ENCODE measurements at places on chromosomes 3 and 15.
A peak's percentile ranks its signal among the peaks of the same experiment; 100 is the strongest.

DNA sequence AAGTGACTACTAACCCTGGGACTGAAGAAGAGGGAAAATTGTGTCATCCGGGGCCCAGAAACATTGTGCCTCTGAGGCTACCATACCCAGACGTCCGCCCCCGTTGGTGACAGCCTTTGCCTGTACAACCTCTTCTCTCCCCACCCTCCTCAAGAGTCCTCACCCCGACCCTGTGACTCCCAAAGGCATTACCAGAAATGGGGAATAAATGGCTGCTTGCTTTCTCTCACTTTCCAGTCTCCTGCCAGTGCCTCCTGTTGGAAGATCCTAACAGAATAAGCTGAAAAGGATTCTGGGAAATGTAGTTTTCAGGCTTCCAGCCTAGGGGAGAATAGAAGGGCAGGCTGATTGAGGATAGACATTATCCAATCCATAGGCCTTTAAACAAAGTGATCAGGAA is 30.8 kb upstream of the SLC25A36 start:
- no peaks in the 10 kb centered on the region for H3K36me3 ChIP-seq
- H3K27ac ChIP-seq, result no peak overlapping the region
- H3K27me3 ChIP-seq, result peaks cover 13% of the 10 kb centered on the region
- no peak for DNase-seq
- no peaks in the 10 kb centered on the region for H3K4me1 ChIP-seq

DNA sequence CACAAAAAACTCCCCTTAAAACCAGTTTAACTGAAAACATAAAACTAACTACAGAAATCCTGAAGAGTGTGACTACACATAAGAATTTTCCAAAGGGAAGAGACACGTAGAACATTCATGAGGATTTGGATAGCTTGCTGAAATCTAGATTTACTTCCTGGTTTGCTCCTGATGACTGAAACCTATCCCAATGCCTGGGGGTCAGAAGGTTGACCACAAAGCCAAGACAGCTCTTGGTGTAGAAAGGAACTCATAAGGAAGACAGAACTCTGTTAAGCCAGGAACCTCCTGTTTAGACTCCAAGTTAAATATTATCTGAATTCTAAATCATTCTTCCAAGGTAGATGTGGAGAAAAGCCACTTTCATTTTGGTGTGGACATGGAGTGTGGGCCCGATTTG is 92.8 kb downstream of the TFG start:
- H3K4me3 ChIP-seq, result no peak overlapping the region
- H3K27me3 ChIP-seq, result peaks cover 5% of the 10 kb centered on the region
- no peak overlapping the region for H3K27ac ChIP-seq
- no peak for DNase-seq
- H3K4me1 ChIP-seq, result no peaks in the 10 kb centered on the region

- peaks cover 6% of the 10 kb centered on the region for H3K27me3 ChIP-seq
- no peak for DNase-seq
- peak overlapping the region; percentile 9 for H3K27ac ChIP-seq
- peaks cover 13% of the 10 kb centered on the region for H3K36me3 ChIP-seq
- H3K4me3 ChIP-seq, result peak overlapping the region; percentile 84
Observed at GRCh38 chr15:48964898-48965297, 1.2 kb upstream of the SHC4 start.

DNA sequence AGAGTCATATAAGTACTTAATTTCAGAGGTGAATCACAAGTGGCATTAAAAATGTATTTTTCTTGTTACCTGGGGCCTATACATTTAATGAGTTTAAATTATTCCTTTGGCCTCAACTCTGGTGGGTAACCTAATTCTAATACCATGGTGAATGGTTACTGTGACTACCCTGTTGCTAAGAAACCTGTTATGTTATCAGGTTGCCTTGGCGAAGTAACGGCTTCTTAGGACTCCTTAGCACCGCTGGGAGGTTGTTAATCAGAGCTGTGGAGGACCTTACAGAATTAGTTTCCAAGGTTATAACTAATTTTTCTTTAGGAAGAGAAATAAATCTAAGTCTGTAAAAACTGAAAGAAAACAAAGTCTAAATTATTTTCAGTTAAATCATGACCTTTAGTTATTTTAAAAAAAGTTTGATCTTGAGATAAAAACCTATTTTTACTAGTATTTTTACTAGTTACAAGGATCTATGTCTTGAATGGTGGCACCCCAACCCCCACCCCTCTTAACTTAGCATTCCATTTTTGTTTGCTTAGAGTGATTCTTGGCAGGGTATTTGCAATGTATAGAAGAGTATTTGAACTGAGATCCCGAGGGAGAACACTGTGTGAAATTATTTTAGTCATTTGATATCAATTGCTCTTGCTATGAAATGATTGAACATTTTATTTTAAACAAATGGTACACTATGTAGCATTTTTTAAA is 155.5 kb downstream of the FNDC3B start:
- H3K4me3 ChIP-seq, result no peak overlapping the region
- no peaks in the 10 kb centered on the region for H3K4me1 ChIP-seq
- no peak for DNase-seq
- no peak overlapping the region for H3K27ac ChIP-seq
- no peaks in the 10 kb centered on the region for H3K27me3 ChIP-seq

DNA sequence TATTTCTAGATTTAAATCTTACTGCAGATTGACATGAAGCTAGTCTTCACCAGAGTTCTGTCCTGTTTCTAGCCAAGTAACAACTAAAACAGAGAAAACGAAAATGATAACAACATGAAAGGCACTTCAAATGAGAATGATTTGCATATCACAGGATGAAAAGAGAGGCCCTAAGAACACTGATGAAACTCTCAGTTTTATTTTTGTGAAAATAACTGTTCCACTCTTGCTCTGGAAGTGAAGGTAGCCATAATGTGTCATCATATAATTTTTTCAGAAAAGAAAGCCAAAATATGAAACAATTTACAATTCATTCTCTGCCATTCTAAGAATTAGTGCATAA is 274.4 kb downstream of the ADAMTSL3 start:
- peaks cover 20% of the 10 kb centered on the region for H3K4me1 ChIP-seq
- H3K27me3 ChIP-seq, result peaks cover 1% of the 10 kb centered on the region
- DNase-seq, result no peak
- H3K27ac ChIP-seq, result peak overlapping the region; percentile 88

GRCh38 chr3:135134684-135135075 is 339.6 kb downstream of the EPHB1 start:
- H3K27ac ChIP-seq, result no peak overlapping the region
- DNase-seq, result no peak
- no peaks in the 10 kb centered on the region for H3K27me3 ChIP-seq
- no peaks in the 10 kb centered on the region for H3K36me3 ChIP-seq
- peaks cover 19% of the 10 kb centered on the region for H3K4me1 ChIP-seq

DNA sequence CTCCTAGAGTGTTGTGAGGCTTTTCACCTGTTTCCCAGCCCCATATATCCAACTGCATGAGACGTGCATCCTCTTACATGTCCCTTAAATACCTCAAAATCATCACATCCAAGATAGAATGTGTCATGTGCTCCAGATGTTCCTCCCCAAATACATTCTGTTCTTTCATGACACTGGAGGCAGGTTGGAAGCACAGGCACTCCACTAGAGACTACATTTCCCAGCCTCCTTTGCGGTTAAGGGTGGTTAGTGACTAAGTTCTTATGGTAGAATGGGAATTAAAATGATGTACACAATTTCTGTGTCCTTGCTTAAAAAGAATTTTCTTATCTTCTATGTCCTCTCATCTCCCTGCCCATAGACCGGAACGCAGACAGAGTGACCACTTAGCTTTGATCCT is 34.3 kb downstream of the TMEM40 start:
- H3K4me1 ChIP-seq, result peaks cover 4% of the 10 kb centered on the region
- peaks cover 7% of the 10 kb centered on the region for H3K27me3 ChIP-seq
- no peak overlapping the region for H3K4me3 ChIP-seq
- no peaks in the 10 kb centered on the region for H3K36me3 ChIP-seq
- H3K27ac ChIP-seq, result no peak overlapping the region

GRCh38 chr3:24709956-24710355 is 215.3 kb upstream of the THRB start:
- no peak overlapping the region for H3K27ac ChIP-seq
- no peak overlapping the region for H3K4me3 ChIP-seq
- H3K4me1 ChIP-seq, result no peaks in the 10 kb centered on the region
- H3K27me3 ChIP-seq, result no peaks in the 10 kb centered on the region

DNA sequence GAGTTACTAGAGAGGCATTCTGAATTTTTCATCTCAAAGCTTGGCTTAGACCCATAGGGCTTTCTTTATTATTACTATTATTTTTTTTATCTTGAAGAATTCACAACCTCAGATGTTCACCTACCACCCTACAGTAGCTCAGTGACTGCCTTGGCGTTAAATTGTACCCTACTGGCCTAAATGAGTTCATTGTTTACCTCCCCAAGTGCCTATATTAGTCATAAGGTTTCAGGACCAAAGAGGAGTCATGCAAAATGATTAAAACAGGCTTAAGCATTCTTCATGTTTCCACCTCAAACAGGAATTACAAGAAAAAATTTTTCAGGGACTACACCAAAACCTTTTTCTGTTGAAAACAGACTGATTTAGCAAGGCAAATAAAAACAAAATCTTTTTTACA is 751.5 kb downstream of the SQOR start:
- no peaks in the 10 kb centered on the region for H3K36me3 ChIP-seq
- H3K4me3 ChIP-seq, result no peak overlapping the region
- DNase-seq, result no peak

GRCh38 chr15:52417521-52417920 is 111.2 kb downstream of the MYO5A start:
- peaks cover 12% of the 10 kb centered on the region for H3K36me3 ChIP-seq
- H3K27me3 ChIP-seq, result no peaks in the 10 kb centered on the region
- H3K27ac ChIP-seq, result no peak overlapping the region
- DNase-seq, result no peak

- DNase-seq, result no peak
- no peaks in the 10 kb centered on the region for H3K27me3 ChIP-seq
- no peaks in the 10 kb centered on the region for H3K4me1 ChIP-seq
- no peak overlapping the region for H3K4me3 ChIP-seq
- H3K36me3 ChIP-seq, result no peaks in the 10 kb centered on the region
- no peak overlapping the region for H3K27ac ChIP-seq
Observed at GRCh38 chr3:162629372-162629771, 1132.8 kb downstream of the OTOL1 start.

DNA sequence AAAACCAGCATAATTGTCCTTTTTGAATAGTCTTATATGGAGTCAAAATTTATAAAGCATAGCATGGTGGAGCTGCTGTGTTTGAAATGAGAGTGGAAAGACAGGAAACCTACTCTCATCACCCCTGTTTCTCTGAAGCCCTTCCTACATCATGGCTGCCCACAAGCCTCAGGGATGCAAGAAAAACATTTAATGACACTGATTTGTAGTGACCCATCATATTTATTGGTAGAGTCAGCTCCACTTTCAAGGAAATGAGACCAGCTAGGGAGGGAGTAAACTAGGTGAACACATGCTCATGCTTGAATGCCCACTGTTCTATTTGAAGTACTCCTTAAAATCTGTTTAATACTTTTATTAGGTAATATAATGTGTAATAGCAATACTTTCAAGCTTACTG is 494.3 kb upstream of the KCNMB2 start:
- H3K4me1 ChIP-seq, result no peaks in the 10 kb centered on the region
- H3K27ac ChIP-seq, result no peak overlapping the region
- no peaks in the 10 kb centered on the region for H3K27me3 ChIP-seq

DNA sequence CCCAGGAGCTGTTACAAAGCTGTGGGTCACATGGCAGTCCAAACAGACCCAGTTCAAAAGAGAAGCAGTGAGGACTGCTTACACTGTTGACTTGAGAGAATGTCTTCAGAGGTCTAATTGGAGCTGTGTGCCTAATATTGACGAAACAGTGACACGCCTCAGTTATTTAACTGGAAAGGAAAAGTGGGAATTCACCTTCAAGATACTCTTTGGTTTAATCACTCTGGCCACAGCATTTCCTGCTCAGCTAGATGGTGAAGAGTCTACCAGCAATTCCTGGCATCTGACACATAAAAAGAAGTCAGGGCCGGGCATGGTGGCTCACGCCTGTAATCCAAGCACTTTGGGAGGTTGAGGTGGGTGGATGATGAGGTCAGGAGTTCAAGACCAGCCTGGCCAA is 326.4 kb downstream of the SV2B start:
- H3K27me3 ChIP-seq, result no peaks in the 10 kb centered on the region
- no peak overlapping the region for H3K27ac ChIP-seq
- H3K36me3 ChIP-seq, result peaks cover 2% of the 10 kb centered on the region
- DNase-seq, result no peak
- peaks cover 37% of the 10 kb centered on the region for H3K4me1 ChIP-seq
- no peak overlapping the region for H3K4me3 ChIP-seq

DNA sequence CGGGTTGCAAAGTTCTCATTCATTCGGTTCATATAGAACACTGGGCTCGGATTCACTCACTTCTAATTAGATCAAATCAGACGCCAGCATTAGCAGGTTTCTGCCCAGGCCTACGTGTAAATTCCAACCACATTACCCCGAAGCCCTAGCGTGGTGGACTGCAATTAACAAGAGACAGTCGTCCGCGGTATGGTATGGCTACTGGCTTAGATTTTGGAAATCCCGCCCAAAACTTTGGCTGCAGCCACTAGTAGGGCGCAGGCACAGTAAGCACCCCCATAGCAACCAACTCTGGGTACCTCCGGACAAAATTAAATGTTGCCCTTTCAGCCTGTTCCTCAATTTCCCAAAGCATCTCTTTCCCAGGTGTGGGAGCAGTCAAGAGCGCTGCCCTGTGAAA is 771 bp downstream of the RARRES1 start:
- no peaks in the 10 kb centered on the region for H3K36me3 ChIP-seq
- no peak overlapping the region for H3K27ac ChIP-seq
- peaks cover 2% of the 10 kb centered on the region for H3K27me3 ChIP-seq

DNA sequence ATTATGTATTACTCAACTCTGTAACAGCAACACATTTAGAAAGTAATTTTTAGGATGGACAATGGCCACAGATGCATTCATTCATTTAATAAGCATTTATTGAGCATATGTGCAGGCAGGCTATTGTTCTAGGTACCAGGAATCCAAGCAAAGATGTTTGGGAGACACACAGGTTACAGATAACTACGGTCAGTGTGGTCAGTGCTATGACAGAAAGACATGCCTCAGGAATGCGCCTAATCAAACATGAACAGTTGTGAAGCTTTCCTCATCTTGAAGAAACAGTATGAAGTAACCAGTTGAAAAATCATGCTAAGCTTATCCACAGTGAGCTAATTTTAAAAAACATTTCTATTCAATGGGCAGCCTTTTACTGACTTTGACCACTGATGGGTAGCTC is 155.4 kb upstream of the CCDC54 start:
- H3K27me3 ChIP-seq, result peaks cover 21% of the 10 kb centered on the region
- no peak overlapping the region for H3K27ac ChIP-seq
- H3K4me3 ChIP-seq, result no peak overlapping the region

GRCh38 chr3:185789891-185790830 is 34.7 kb downstream of the IGF2BP2 start:
- H3K27me3 ChIP-seq, result peaks cover 20% of the 10 kb centered on the region
- no peak overlapping the region for H3K27ac ChIP-seq
- H3K36me3 ChIP-seq, result no peaks in the 10 kb centered on the region
- H3K4me3 ChIP-seq, result no peak overlapping the region
- H3K4me1 ChIP-seq, result peaks cover 11% of the 10 kb centered on the region

All from activated T-helper 1 cell treated with anti-CD3 and anti-CD28 coated beads, Interleukin-12 subunit alpha, Interleukin-12 subunit beta, Interleukin-2, Interleukin-4 antibody, amounts not matched to agents 30 ng/mL and 10 ng/mL and 1 ng/mL, durations not matched to agents 14 hours and 24 hours and 36 hours (primary cell).